SJSA1 (cell line): ENCODE measurements at places on chromosomes 7 and 10.

DNA sequence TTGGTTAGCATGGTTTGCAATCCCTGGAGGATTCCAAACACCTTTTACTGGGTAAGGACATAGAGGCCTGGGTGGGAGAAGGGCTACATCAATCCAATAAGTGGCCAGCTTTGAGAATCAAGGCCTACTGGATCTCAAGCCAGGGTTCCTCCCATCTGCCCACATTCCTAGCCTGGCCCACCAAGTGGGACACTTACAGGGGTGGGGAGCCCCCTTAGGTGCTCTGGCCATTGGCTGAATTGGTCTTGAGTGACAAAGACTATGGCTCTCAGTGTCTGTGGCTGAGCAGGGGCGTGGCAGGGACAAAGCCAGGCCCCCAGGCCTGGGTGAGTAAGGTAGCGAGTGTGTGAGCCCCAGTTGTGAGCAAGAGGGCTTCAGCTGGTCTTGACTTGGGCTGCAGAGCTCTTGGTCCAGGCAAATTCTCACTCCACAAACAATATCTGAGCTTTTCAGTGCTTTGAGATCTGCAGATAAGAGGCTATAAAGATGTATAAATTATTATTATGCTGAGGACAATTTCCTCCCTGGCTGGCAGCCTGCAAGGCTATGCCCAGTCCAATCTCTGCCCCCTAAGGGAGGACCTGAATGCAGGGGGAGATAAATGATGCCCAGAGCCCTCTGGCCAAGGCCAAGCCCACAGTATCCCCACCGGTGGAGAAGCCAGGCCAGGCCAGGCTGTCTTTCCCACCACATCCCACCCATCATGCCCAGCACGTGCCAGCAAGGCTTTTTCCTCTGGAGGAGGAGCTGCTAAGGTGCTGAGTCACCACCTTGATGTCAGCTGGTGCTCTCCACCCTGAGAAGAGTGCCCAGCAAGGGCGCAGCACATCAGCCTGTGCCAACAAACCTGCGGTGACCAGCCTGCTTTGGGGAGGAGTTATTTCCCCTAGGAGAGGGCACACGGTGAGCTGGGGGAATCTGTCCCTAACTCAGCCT, 80.7 kb upstream of the DUSP5 start:
- no peaks in the 10 kb centered on the region for H3K36me3 ChIP-seq
- no peak for DNase-seq
- H3K4me3 ChIP-seq, result no peak overlapping the region
- H3K27ac ChIP-seq, result no peak overlapping the region
- peaks cover 43% of the 10 kb centered on the region for H3K4me1 ChIP-seq

DNA sequence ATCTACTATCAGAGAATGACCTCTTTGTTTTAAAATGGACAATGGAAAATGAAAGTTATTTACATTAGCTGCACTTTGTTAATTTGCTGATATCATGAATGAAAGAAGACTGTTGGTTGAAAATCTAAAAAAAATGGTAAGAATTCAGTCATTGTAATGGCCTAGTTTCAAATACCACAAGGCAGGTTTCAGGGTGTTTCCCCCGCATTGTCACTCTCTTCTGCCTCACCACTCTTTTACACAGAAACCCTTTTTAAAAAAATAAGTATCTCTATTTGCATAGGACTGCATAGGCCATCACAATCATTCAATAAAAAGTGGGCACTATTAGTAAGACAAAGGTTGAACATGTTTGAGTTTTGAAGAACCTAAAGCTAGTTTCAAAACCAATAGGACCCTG, 737.1 kb downstream of the INHBA start:
- H3K4me1 ChIP-seq, result peaks cover 11% of the 10 kb centered on the region
- no peaks in the 10 kb centered on the region for H3K36me3 ChIP-seq
- H3K27me3 ChIP-seq, result no peaks in the 10 kb centered on the region
- H3K4me3 ChIP-seq, result no peak overlapping the region
- DNase-seq, result no peak

- H3K4me3 ChIP-seq, result no peak overlapping the region
- DNase-seq, result no peak
- H3K4me1 ChIP-seq, result no peaks in the 10 kb centered on the region
- H3K36me3 ChIP-seq, result no peaks in the 10 kb centered on the region
Measured at GRCh38 chr10:12803776-12804175, 197.7 kb downstream of the CCDC3 start.

DNA sequence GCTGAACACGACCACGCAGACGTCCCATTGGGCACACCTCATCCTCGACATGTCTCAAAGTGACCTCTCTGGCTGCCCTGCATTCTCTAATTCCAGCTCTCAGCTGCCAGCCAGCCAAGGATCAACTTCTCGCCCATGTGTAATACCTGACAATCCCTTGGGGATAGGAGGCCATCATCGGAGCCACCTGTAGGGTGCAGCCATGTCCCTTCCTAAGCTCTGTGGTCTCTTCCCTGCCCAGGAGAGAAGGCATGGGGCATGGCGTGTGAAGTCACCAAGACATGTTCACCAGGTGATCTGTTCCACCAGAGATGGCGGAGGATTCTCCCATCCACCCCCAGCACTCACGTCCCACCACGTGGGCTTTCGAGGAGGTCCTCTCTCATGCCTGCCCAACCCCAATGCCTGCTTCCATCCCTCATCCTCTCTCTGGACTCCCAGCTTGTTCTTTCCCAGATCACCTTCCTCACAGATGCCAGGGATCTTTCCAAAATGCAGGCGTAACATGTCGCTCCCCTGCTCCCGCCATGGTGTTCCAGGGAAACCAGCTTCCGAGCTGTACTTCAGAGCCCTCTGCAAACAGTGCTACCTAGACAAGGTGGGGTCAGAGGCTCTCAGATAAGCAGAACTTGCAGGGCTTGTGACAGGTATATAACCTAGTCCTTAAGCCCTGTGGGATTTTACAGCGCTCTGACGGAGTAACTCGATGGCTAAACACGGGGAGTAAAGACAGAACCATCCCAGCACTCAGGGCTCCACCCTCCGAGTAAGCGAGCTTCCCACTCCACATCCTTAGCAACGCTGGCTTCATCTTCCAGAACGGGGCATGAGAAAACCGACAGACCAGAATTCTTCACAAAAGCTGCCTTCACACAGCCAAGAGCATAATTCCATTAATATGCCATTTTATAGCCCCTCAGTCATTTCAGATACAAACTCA, 41.1 kb downstream of the BRI3 start:
- H3K4me1 ChIP-seq, result peaks cover 9% of the 10 kb centered on the region
- H3K27ac ChIP-seq, result no peak overlapping the region
- H3K4me3 ChIP-seq, result no peak overlapping the region
- DNase-seq, result no peak
- H3K27me3 ChIP-seq, result no peaks in the 10 kb centered on the region
- H3K36me3 ChIP-seq, result no peaks in the 10 kb centered on the region

GRCh38 chr10:115402699-115403098, 309.5 kb downstream of the ATRNL1 start:
- H3K27me3 ChIP-seq, result no peaks in the 10 kb centered on the region; the same call in 1 of the 2 replicates
- no peaks in the 10 kb centered on the region for H3K4me1 ChIP-seq
- H3K27ac ChIP-seq, result no peak overlapping the region
- no peak for DNase-seq
- H3K4me3 ChIP-seq, result no peak overlapping the region

DNA sequence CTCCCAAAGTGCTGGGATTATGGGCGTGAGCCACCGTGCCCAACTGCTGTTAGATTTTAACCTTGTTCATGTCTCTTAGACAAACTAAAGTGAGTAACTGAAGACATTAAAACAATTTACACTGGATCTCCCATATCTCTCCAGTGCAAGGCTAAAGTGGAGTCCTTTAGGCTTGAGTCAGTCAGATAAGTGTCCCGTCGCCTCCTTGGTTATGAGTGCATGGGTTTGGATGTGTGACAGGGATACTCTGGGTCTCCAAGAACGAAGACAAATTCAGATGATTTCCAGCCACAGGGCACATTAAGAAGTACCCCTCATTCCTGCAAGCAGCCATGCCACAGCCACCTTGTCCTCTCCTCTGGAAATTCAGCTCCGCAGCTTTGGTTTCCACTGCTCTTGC, 66.1 kb upstream of the PDZD8 start:
- no peaks in the 10 kb centered on the region for H3K36me3 ChIP-seq
- H3K27ac ChIP-seq, result no peak overlapping the region
- 0 out of 2 replicates have a peak, but pooled peaks cover under 1% of the 10 kb centered on the region for H3K27me3 ChIP-seq
- H3K4me1 ChIP-seq, result peaks cover 21% of the 10 kb centered on the region
- H3K4me3 ChIP-seq, result no peak overlapping the region
- DNase-seq, result no peak

DNA sequence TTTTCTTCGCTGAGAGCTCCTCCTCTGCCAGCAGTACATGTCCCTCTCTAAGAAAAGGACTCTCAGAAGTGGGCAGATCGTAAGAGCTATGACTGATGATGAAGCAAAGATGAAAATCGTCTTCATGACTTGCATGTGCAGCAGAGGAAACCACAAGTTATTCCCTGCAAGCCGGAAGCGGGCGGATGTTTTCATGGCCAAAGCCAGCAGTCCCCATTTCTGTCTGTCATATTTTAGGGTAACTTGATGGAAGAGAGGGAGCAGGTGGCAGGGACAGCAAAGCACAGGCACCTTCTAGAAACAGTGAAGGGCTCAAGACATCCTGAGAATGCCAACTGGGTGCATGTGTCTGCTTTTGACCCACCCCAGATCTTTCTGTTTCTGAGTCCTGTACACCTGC, 19.9 kb downstream of the KLF6 start:
- DNase-seq, result no peak
- H3K4me3 ChIP-seq, result no peak overlapping the region
- H3K4me1 ChIP-seq, result peaks cover 66% of the 10 kb centered on the region

- H3K4me1 ChIP-seq, result peaks cover 17% of the 10 kb centered on the region
- H3K36me3 ChIP-seq, result no peaks in the 10 kb centered on the region
- no peaks in the 10 kb centered on the region for H3K27me3 ChIP-seq
- DNase-seq, result no peak
Measured at GRCh38 chr10:35368485-35369048, 32.3 kb downstream of the CCNY start.

- peaks cover 43% of the 10 kb centered on the region for H3K27me3 ChIP-seq
- no peak for DNase-seq
Measured at GRCh38 chr7:4861227-4861626, 603 bp downstream of the PAPOLB start.

DNA sequence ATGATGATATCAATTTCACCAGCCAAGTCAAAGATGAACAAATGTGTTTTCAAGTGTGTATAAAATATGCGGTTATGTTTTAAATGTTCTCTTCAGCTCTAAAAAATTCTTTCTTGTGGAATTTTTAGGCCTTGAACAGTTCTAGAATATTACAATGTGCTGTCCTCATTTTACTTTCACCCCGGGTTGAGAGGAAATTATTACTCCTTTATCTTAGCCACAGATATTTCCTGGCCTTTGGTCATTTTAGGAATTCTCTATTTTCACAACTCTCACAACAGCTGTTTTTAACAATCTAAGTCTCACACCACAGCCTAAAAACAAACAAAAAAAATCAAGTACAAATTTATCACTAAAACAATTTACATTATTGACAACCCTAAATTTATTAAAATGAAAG, 112.2 kb upstream of the HGF start:
- no peaks in the 10 kb centered on the region for H3K36me3 ChIP-seq
- H3K27me3 ChIP-seq, result no peaks in the 10 kb centered on the region
- no peak for DNase-seq
- no peaks in the 10 kb centered on the region for H3K4me1 ChIP-seq
- H3K27ac ChIP-seq, result no peak overlapping the region
- no peak overlapping the region for H3K4me3 ChIP-seq

DNA sequence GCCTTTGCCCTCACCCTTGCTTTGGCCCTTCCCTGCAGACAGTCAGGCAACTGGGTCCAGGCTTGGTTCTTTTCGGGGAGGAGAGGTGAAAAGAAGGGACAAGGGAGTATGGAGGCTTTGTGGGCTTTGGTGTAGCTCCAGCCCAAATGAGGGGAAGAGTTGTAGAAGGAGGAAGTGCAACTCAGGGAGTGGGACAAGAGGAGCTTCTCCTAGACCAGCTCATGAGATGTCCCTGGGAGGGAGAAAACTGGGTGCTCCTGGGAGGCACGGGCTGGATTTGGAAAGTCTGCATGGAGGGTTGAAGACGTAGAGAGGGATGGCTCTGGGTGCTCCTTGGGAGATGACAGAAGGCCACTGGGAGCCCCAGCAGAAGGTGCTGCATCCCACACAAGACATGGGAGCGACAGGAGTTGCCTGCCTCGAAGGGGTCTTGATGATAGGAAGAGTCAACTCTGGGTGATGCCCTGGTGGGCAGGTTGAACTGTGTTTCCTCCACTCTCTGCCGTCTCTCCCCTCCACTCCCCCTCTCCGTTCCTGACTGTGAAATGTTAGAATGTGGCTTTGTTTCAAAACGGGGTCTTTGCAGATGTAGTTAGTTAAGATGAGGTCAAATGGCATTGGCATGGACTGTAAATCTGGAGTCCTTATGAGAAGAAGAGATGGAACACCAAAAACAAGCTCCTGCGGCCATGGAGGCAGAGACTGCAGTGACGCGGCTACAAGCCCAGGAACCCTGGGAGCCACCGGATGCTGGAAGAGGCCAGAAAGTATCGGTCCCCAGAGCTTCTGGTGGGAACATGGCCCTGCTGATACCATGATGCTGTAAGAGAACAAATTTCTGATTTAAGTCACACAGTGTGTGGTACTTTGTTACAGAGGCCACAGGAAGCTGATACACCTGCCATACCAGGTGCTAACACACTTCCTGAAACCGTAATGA, 298.5 kb downstream of the GLRX3 start:
- H3K27me3 ChIP-seq, result no peaks in the 10 kb centered on the region
- no peaks in the 10 kb centered on the region for H3K36me3 ChIP-seq
- no peak for DNase-seq
- no peaks in the 10 kb centered on the region for H3K4me1 ChIP-seq
- no peak overlapping the region for H3K27ac ChIP-seq
- H3K4me3 ChIP-seq, result no peak overlapping the region

GRCh38 chr10:45399113-45399512, 25.1 kb downstream of the ALOX5 start:
- H3K4me3 ChIP-seq, result no peak overlapping the region
- no peak for DNase-seq
- H3K27ac ChIP-seq, result no peak overlapping the region

GRCh38 chr7:156380261-156380660, 260.3 kb upstream of the RNF32 start:
- no peak overlapping the region for H3K27ac ChIP-seq
- H3K36me3 ChIP-seq, result no peaks in the 10 kb centered on the region
- DNase-seq, result no peak
- H3K4me3 ChIP-seq, result no peak overlapping the region
- no peaks in the 10 kb centered on the region for H3K4me1 ChIP-seq

DNA sequence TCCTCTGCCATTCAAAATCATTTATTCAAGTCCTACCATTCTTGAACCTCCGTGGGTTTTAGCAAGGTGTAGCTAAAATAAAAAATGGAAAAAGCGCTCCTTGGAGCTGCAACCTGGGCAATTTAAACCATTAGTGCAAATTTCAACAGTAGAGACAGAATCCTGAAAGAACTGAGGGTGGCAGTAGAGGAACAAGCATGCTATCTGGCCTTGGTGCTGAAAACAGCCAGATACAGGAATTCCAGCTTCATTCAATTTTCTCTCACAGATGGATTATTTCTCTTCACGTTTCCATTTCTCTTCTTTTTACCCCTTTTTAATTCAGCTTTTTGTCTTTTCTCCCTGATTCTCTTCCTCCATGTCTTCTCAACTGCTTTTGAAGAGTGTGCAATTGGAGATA, 77.7 kb downstream of the OTUD1 start:
- no peaks in the 10 kb centered on the region for H3K27me3 ChIP-seq
- no peak for DNase-seq
- H3K36me3 ChIP-seq, result no peaks in the 10 kb centered on the region
- no peak overlapping the region for H3K27ac ChIP-seq
- no peak overlapping the region for H3K4me3 ChIP-seq

- H3K4me3 ChIP-seq, result no peak overlapping the region
- H3K27me3 ChIP-seq, result no peaks in the 10 kb centered on the region
- H3K27ac ChIP-seq, result no peak overlapping the region
- no peak for DNase-seq
- no peaks in the 10 kb centered on the region for H3K36me3 ChIP-seq
- peaks cover 28% of the 10 kb centered on the region for H3K4me1 ChIP-seq
Measured at GRCh38 chr10:110455446-110455845, 42.3 kb upstream of the DUSP5 start.

- no peak for DNase-seq
- H3K4me1 ChIP-seq, result no peaks in the 10 kb centered on the region
- no peak overlapping the region for H3K27ac ChIP-seq
Measured at GRCh38 chr10:12566161-12567115, 217.1 kb downstream of the CAMK1D start.
